AG09319 (cell line): ENCODE measurements at places on chromosomes 3 and 15.

DNA sequence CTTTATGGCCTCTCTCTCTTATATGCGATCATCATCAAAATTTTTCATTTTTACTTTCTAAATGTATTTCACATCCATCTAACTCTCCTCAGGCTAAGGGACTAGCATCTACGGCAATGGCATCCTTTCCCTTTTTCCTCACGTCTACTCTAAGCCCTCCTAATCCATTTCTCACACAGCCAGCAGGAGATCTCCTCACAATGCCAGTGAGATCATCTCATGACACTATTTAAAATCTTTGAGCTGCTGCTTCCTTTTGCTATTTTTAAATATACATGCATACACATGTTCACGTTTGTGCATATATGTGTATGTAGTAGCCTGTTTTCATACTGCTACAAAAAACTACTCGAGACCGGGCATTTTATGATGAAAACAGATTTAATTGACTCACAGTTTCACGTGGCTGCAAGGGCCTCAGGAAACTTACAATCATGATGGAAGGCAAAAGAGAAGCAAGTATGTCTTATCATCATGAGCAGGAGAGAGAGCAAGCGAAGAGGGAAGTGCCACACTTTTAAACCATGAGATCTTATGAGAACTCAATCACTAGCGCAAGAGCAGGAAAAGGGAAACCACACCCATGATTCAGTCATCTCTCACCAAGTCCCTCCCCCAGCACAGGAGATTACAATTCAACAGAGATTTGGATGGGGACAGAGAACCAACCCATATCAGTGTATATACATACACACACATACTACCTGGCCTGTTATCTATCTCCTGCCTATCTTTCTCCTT lies 599.2 kb upstream of the ROBO1 start:
- DNase-seq, result no peak

DNA sequence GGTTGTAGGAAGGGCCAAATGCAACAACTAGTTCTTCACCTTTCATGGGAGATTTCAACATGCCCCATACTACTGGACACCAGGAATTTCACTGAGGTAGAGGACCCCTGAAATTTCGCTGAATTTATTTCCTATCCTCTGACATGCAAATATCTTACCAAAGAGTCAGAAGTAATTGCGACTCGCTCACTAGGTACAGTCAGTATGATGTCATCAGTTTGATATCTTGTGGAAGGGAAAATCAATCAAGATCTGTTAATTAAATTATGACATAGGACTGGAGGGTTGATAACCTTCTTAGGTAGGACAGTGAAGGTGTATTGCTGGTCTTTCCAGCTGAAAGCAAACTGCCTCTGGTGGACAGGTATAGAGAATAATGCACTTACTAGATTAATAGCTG lies 74.9 kb upstream of the TNIK start:
- no peak for DNase-seq

DNA sequence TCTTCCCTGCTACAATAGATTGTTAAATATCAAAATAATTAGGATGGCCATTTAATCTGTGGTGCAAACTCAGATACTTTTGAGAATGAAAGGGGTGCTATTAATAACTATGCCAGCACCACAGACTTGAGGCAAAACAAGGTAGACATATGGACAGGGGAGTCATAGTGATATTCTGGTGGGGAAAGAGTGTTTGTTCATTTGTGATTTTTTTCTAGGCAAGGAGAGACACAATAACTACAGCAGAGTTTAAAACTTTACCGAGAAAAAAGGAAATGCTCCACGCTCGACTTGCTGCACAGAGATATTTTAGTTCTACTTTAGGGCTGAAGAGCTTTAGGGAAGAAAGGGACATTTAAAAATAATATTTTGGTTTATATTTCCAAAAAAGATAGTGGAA lies 611.2 kb upstream of the GRM7 start:
- no peak for DNase-seq

- no peak for DNase-seq
Observed at GRCh38 chr3:60557122-60557521, 694.1 kb downstream of the FHIT start.

GRCh38 chr15:57537488-57538264 lies 54.0 kb upstream of the MYZAP start:
- DNase-seq, result no peak

DNA sequence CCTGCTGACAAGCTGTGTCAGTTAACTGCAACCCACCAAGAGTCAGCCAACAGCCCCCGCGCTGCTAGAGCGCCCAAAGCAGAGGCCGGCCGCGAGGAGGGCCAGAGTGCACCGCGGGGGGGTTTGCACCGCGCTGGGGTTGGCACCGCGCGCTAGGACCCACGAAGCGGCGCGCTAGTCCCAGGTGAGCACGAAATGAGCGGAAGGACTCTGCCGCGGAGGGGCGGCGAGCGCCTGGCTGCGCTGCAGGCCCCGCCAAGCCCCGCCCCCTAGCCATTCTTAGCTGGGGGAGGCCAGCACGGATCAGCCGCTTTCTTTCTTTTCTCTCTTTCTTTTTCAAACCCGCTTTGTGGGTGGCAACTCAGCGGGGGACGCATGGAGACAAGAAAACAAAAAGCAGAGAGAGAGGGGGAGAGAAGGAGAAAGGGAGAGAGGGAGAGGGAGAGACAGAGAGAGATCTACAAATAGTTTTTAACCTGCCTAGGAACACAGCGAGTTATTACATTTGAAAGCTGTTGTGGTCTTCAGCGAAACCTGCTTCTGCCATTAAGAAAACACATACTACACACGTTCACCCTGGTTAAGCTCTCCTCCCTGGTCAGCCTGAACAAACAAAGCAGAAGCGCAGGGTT lies 6.9 kb upstream of the FOXB1 start:
- DNase-seq, result no peak

- no peak for DNase-seq
Observed at GRCh38 chr3:141539431-141540187, 52.8 kb downstream of the RASA2 start.

- DNase-seq, result no peak
Observed at GRCh38 chr3:151537726-151538125, 76.9 kb upstream of the IGSF10 start.

- DNase-seq, result no peak
Observed at GRCh38 chr3:197234947-197235914, 63.2 kb downstream of the DLG1 start.

- no peak for DNase-seq
Observed at GRCh38 chr3:58095603-58096138, 87.4 kb downstream of the FLNB start.

- DNase-seq, result no peak
Observed at GRCh38 chr3:156605686-156606605, 51.0 kb upstream of the SSR3 start.

- DNase-seq, result no peak
Observed at GRCh38 chr3:106317141-106318055, 448.6 kb upstream of the CBLB start.

- peak; percentile 0 for DNase-seq
Observed at GRCh38 chr15:26082221-26083109, 219.3 kb upstream of the ATP10A start.

DNA sequence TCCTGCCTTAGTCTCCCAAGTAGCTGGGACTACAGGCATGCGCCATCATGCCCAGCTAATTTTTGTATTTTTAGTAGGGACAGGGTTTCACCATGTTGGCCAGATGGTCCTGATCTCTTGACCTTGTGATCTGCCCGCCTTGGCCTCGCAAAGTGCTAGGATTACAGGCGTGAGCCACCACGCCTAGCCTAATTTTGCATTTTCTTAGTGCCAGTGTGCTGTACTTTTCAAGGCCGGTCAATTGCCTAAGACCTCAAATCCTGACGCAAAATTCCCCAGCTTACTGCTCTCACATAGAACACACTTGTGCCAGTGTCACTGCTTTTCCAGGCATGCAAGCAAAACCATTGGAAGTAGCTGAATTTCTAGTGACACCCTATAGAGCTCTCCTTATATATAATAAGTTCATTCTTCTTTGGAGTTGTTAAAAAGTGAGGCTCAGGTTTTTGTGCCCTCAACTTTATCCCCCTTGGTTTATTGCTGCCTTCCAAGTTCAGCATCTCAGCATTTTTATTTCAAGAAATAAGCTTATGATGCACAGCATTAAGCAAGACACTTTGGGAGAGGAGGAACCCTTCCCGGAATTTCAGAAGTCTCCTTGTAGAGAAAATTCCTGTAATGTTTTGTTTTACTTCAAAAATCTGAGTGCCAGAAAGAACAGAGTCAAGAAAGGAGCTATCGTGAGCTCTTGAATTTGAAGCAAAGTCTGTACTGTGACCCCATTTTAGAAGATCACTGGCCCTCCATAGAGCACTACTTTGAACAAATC lies 93.2 kb downstream of the FILIP1L start:
- no peak for DNase-seq

DNA sequence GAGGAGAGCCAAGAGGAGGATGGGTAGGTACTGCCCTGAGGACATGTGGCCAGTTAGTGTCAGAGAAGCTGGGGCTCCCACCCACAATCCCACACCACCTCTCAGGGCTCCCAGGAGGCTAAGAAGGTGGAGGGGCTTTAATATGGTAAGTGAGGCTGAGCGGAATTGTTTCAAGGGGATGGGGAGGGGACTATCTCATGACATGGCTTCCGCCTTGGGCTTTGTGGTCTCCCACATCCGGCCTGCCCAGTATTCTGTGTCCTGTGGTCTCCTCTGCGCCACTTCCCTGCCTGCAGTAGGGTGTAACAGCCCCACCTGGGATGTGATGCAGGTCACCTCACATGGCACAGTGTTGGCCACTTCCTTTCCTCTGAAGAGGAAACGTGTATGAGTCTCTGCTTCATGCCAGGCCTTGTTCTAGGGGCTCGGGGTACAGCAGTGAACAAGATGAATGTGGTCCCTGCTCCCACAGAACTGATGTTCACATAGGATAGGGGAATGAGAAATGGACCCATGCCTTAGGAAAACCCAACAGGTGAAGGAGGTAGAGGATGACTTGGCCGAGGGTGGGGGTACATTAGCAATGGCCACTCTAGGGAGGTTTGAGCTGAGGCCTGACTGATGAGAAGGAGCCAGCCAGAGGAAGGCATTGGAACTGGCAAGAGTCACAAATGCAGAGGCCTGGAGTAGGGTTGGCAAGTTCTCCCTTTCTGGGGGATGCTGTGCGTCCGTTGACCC lies 3.2 kb downstream of the NEIL1 start:
- no peak for DNase-seq

- no peak for DNase-seq
Observed at GRCh38 chr15:65833501-65834205, 35.6 kb upstream of the RAB11A start.

- DNase-seq, result no peak
Observed at GRCh38 chr15:59828861-59829260, 139.7 kb upstream of the BNIP2 start.

DNA sequence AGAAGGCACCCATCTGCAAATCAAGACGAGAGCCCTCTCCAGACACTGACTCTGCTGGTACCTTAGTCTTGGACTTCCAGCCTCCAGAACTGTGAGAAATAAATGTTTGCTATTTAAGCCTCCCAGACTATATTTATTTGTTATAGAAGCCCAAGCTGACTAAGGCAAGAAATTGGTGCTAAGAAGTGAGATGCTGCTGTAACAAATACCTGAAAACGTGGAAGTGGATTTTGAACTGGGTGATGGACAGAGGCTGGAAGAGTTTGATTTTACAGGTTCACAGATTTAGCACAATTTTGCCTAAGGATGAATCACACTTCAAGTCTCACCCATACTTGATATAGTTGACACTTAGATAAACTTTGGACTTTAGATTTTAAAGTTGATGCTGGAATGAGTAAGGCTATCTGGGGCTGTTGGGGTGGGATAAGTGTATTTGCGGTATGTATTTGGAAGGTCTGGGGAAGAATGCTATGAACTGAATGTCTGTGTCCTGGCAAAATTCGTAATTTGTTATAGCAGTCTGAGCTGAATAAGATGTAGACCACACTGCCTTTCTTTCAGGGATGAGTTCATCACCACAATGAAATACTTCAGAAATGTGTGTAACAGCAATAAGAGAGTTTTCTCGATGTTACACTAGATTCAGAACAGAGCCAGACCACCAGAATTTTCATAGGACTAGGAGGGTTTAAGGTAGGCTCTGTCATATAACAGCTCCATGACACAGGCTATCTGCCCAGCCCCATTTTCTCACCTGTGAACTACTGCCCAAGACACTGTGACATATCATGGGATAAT lies 120.5 kb upstream of the LMCD1 start:
- no peak for DNase-seq

GRCh38 chr15:66153549-66154415 lies 99.8 kb downstream of the MEGF11 start:
- no peak for DNase-seq
